ENCODE measurements at places on chromosomes 7 and 10. TPM values are rescaled to one million over a fixed set of nuclear protein-coding genes. Genes with fewer than 3 reads are reported as not detected.

The FAS gene
- 32.7 TPM for total RNA-seq

The ZNRF2 gene
- 4.0 TPM for total RNA-seq

The MKX gene
- total RNA-seq = not detected

The LRRC61 gene
- total RNA-seq = not detected

The WDFY4 gene
- 0.12 TPM for total RNA-seq

The GOLGA7B gene
- total RNA-seq = not detected

The POLR2J2 gene
- 0.23 TPM for total RNA-seq

The CLRN3 gene
- not detected for total RNA-seq

The RNLS gene
- 20.2 TPM for total RNA-seq

The GRID1 gene
- 0.34 TPM for total RNA-seq

The ZNF37A gene
- 7.1 TPM for total RNA-seq

The UBE3C gene
- 61.4 TPM for total RNA-seq

The TCTN3 gene
- 36.3 TPM for total RNA-seq

The SFRP4 gene
- 2.6 TPM for total RNA-seq

The FFAR4 gene
- total RNA-seq = not detected

The LIPK gene
- total RNA-seq = not detected

The POLR1F gene
- total RNA-seq = 15.3 TPM

The BMS1 gene
- total RNA-seq = 9.9 TPM

The FEZF1 gene
- not detected for total RNA-seq

The MYO3A gene
- total RNA-seq = not detected

The FAM237B gene
- total RNA-seq = not detected

The ABLIM1 gene
- total RNA-seq = 20.6 TPM

The CCT6A gene
- 76.1 TPM for total RNA-seq

The TAS2R5 gene
- 0.47 TPM for total RNA-seq

The ABCF2 gene
- 34.2 TPM for total RNA-seq

The NSUN5 gene
- 22.1 TPM for total RNA-seq

The ADCYAP1R1 gene
- not detected for total RNA-seq

The EGFR gene
- total RNA-seq = 27.8 TPM

The TMEM178B gene
- total RNA-seq = under 0.01 TPM

The VSTM4 gene
- 9.3 TPM for total RNA-seq

The RNF148 gene
- 0.43 TPM for total RNA-seq

The HKDC1 gene
- not detected for total RNA-seq

The THSD7A gene
- total RNA-seq = 0.09 TPM

The GDF10 gene
- not detected for total RNA-seq

The DRGX gene
- total RNA-seq = not detected
